NCI-H510A treated with DMSO at 0.1 percent for 48 hours (cell line): ENCODE measurements at places on chromosomes 12 and 14.

DNA sequence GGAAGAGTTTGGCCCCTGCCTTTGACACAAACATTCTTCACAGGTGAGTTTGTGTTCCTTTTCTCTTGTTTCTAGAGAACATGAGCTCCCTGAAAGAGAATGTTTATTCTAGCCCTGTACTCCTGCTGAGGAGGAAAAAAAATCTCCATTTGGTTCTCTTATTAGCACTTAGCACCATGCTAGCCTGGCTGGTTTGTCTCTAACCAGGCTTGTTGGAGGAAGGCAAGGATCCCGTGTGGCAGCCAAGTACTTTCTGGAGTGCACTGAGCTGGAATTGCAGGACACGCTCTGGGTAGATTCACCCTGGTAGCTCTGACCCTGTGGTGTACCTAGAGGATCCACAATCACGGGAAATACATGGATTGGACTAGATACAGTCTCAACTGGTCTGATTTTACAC lies 41.9 kb downstream of the KCNA1 start:
- no peak for DNase-seq

DNA sequence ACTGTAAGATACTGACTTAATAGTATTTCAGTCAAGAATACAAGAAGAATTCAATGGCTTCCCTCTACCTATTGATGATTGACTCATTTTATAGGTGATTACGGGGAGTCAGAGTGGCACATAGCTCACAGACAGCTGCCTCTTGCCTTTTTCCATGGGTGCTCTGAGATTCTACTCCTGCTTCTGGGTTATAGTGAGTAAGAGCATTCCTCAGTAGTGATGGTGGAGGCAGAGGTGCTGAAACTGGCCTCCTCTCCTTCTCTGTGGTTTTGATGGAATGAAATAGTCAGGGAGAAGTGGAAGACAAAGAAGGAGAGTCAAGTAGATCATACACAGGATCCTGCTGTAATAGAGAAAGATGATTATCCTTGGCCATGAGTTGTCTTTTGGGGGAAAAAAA lies 438.2 kb upstream of the FAR2 start:
- no peak for DNase-seq

DNA sequence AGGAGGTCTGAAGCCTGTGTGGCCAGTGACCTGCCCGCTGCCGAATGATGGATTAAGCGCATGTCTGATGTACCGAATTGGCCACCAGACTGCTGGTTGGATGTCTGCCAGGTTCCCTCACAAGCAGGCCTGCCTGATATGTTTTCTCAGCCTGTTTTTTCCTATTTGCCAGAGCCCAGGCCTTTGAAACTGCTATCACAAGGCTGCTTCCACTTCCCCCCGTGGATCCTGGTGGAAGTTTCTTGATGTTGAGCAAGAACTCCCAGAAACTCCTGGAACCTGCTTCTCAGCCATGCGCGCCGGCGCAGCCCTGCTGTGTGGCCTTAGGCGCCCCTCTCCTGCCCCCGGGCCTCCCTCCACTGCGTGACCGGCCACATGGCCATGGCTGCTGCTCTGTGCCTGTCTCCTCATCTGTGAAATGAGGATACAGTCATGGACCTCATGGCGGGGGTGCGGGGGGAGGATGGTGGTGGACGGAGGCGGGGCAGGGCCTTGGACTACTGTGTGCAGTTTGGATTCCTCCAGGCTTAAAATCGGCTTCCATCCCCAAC lies 56.6 kb downstream of the CALM1 start:
- DNase-seq, result peak; percentile 27

DNA sequence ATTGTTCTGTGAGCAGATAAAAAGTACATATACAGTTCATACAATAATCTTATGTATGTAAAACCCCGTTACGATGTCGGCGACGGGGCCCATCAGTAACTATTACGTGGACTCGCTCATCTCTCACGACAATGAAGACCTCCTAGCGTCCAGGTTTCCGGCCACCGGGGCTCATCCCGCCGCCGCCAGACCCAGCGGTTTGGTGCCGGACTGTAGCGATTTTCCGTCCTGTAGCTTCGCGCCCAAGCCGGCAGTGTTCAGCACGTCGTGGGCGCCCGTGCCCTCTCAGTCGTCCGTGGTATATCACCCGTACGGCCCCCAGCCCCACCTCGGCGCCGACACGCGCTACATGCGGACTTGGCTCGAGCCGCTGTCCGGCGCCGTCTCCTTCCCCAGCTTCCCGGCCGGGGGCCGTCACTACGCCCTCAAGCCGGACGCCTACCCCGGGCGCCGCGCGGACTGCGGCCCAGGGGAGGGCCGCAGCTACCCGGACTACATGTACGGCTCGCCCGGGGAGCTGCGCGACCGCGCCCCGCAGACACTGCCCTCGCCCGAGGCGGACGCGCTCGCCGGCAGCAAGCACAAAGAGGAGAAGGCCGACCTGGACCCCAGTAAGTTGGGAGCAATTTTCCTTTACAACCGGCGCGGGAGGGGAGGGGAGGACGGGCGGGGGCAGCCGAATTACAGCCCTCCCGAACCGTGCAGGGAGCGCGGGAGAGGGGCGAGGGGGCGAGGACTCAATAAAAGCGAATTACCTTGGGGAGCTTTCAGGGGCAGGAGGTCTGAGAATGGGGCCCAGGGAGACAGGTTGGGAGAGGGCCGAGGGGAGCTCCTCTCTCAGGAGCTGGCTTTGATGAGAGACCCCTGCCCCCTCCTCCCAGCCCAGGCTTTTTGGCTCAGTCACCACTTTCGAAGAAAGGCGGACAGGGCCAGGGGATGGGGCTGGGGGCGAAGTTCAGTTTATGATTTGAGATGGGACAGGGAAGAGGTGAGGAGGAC lies at the start of gene HOXC9:
Gene HOXC9 (plus strand): TSS at position 46 of the 999 bp plus-strand sequence. CDS start 28 bp downstream, at position 74.
- no peak for DNase-seq

- no peak for DNase-seq
These were observed 201.9 kb upstream of the RBM19 start for GRCh38 chr12:114168061-114168460.

DNA sequence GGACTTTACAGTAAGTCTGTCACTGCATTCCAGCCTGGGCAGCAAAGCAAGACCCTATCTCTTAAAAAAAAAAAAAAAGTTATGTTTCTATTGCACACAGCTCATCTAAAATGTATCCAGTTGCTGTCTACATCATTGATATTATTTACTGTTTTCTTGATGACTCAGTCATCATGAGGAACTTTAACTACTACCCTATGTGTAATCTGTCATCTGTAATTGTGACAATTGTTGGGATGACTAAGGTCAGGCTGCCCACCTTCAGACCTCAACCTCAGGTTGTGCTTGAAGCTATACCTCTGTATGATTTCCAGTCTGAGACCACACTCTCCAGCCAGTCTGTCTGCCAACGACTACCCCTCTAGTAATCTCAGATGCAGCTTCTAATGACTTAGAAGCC lies 15.3 kb downstream of the PPP1R13B start:
- no peak for DNase-seq

DNA sequence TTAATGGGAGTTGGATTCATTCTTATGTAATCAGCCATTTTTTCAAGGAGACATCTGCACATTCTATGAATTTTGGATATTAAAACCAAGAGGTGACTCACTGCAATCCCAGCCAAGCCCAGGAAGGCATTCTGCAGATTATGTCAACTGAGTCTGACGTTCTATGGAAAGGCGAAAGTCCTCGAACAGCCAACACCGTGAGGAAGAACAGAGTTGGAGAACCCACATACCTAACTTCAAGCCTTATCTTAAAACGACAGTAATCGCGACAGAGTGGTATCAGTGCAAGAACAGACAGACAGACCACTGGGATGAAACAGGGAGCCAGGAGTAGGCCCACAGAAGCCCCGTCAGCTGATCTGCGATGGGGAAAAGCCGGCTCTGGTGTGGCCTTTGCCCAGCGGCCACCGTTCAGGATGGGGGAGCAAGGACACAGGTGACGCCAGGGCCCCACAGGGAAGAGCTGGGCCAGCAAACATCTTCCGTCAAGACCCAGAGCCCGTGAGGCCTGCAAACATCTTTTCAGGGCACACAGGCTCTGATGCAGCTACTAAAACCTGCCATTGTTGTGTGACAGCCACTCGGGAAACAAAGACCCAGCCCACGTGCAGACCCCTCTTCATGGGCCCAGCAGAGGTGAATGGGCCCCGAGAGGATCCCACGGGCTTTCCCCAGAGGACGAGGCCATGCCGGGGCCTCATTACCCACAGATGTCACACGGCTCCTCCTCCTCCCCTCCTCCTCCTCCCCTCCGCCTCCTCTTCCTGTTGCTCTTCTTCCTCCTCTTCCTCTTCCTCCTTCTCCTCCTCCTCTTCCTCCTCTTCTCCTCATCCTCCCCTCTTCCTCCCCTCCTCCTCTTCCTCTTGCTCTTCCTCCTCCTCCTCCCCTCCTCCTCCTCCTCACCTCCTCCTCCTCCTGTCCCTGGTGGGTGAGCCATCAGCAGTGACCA lies 277.6 kb downstream of the ADGRD1 start:
- no peak for DNase-seq
